ENCODE measurements at places on chromosomes 5 and 9.

DNA sequence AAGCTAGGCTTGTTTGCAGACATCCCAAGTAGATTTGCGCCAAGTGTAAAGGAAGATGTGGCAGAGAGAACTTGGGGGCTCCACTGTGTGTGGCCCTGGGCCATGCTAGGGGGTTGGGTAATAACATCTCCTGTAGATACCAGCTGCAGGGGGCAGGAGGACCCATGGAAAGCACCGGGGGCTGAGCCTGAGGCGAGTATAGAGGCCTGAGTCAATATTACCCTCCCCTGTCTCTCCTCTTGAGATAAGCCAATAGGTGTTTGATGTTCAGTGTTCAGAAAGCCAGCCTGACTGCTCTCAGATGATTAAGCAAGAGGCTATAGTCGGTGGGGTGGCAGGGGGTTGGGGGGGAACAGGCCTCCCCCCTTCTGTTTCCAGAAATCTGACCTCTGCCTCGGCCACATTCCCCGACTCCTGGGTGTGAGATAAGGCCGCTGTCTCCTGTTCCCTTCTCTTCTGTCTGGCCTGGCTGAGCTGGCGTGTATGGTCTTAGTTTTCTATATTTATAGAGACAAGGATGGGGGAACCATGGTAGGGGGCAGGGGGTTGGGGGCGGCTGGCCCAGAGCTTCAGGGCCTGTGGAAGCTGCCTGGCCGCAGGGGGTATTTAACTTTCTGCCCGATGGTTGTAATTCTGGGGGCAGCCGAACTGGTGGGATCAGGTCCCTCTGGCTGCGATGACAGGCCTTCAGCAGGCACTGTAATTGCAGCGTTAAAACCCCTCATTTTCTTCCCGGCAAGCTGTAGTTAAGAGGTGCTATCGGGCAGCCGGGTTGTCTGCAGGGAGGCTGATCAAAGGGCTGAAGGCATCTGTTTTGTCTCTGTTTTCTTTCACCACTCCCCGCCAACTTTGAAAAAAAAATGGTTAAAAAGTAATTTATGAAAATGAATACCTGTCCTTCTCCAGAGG lies 292.0 kb downstream of the NSG2 start:
- no peak for DNase-seq

GRCh38 chr9:85290019-85290418 lies 451.7 kb downstream of the AGTPBP1 start:
- no peak for DNase-seq

GRCh38 chr9:121253821-121254501 lies 14.0 kb upstream of the GSN start:
- DNase-seq = no peak

GRCh38 chr5:180133551-180133950 lies 62.0 kb upstream of the RNF130 start:
- no peak for DNase-seq

DNA sequence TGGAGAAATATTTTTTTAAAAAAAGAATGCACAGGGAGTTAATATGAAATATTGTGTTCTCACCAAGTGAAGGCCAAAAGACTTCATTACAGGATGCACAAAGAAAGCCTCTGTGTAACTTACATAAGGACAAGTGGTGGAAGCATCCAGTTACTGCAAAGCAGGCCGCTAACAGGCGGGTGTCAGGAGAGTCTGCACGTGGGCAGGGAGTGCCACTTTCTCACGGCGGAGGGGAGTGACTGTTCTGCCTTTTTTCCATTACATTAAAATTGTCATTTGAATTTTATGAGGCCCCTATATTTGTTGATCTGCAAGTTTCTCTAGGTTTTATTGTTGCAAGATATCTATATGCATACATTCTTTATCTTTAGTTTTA lies 28.1 kb upstream of the SPATA31E1 start:
- no peak for DNase-seq

DNA sequence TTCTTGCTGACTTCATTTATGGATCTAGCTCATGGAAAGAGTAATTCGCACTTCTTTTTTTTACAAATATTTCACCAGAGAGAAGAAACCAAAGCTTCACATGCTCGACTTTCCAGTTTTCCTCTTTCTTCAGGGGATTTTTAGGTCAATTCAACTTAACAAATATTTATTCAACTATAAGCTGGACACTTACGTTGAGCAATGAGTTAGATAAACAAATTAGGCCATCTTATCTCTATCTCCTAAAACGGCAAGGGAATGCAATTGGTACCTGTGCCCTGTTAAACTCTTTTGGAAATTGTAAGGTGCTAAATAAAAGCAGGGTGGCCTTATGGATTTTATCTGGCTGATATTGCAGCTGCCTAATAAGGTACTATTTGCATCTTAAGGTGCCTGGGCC lies 145.1 kb upstream of the RAI14 start:
- no peak for DNase-seq

DNA sequence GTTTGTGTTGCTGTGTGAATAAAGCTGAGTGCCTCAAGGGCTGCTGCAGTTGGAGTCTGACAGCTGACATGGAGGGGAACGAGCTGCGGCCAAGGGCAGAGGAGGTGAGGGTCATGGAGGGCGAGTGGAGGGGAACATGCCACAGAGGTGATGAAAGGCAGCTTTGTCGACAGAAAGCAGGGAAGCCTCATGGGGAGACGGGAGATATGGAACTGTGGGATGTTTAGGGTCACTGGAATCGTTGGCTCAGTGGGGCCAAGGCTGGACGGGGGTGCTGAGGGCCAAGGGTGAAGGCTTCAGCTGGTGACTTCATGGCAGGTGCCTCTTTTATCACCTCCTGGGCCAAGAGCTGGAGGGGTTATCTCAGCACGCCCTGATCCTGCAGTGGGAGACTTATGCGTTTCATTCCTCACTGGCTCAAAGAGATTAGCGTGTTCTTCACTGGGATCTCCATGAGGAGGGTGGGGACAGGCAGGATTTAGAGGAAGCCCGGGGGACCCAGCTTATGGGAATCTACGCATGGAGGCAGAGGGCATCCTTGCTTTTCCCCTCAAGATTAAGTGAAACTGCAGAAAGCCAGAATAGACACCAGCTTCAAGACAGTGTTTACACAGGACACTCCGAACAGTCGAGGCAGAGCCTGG lies 42.2 kb downstream of the FAM240B start:
- DNase-seq = no peak

- no peak for DNase-seq
Measured at GRCh38 chr9:133457233-133457632, 2.5 kb upstream of the CACFD1 start.

GRCh38 chr9:137390553-137391410 lies 32.2 kb downstream of the EXD3 start:
- DNase-seq = no peak

- no peak for DNase-seq
Measured at GRCh38 chr9:90476058-90476457, 166.6 kb downstream of the DIRAS2 start.

All from stimulated activated CD4-positive, alpha-beta T cell treated with anti-CD3 and anti-CD28 coated beads, Interleukin-15, amount 100 ng/mL, for 1 hour (primary cell).